Stimulated activated CD4-positive, alpha-beta T cell treated with anti-CD3 and anti-CD28 coated beads, Interleukin-4, amount 100 ng/mL, for 24 hours (primary cell): ENCODE measurements at places on chromosomes 11 and 22.
A peak's percentile ranks its signal among the peaks of the same experiment; 100 is the strongest.

DNA sequence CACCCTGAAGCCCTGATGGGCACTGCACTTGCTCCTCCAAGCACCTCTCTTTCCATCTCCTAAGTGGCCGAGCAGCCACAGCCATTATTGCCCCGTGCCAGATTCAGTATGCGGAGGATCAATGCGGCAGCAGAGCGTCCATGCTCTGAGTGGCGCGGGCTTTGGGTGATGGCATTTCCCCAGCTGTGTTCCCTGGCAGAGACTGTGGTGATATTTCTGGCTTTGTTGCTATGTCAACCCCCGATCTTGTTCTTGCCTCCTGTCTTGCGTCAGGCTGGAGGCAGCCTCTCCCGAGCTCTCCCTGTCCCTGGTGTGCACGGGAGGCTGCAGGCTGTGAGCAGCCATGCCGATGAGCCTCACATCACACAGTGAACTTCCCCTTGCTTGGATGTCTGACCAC lies 1018.6 kb downstream of the TBC1D22A start:
- no peak for DNase-seq

DNA sequence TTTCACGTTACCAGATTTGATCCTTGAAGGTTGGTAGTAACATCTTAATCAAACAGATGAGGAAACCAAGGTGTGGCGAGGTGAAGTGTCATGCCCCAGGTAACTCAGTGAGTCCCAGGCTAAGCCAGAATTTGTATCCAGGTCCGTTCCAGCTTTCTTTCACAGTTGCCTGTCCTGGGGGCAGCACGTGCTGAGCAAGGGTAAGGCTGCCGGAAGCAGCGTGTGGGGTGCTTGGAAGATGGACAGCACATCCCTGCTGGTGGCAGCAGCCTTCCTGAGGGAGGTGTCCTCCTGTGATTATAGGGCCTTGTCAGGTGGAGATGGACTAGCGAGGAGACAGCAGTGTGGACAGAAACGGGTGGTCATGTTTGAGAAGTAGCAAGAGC lies 50.9 kb downstream of the TRIOBP start:
- no peak for DNase-seq

DNA sequence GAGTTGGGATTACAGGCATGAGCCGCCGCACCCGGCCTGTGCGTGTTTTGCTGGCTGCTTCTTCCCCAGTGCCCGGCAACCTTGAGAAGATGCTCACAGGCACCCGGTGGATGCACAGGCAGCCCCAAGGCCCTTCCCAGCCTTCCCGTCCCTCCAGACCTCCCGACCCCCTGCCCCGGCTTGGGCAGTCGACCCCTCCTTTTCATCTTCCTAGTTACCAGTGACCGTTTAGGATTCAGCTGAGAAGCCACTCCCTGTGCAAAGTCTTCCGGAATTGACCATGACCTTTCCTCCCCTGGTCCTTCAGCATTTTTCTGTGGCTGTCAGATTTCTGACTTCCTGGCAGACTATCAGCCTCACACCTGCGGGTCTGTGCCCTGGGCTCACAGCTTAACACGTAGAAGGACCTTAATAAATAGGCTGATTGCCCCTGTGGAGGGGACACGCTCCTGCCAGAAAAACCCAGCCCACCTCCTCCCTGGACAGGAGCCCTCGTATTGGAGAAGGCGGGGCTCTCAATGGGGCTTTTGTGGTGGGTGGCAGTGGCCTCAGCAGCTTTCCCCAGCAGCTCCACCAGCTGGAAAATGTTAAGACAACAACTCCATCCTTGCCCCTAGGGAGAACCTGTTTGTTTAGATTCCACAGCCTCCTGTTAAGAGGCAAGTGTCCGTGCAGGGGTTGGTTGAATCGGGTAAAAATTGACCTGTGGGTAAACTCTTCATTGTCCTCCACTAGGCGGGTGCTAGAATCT lies 10.4 kb upstream of the ANO1 start:
- no peak for DNase-seq

DNA sequence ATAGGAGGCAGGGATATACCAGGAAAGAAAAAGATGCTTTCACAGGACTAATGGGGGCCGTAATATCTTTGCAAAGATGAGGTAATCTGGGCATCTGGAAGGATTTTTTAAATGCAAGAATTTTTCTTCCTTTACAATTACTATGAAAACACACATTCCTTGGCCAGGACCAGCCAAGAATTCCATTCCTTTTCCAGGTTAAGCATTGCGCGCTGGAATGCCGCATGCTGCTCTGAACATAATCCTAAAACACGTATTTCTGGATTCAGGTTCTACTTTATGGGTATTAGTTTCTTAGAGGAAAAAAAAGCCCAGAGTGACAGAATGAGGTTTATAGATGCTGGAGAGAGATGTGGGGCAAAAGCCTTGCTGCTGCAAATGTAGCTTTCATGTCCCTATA lies 99.4 kb upstream of the SORL1-AS1 start:
- no peak for DNase-seq

DNA sequence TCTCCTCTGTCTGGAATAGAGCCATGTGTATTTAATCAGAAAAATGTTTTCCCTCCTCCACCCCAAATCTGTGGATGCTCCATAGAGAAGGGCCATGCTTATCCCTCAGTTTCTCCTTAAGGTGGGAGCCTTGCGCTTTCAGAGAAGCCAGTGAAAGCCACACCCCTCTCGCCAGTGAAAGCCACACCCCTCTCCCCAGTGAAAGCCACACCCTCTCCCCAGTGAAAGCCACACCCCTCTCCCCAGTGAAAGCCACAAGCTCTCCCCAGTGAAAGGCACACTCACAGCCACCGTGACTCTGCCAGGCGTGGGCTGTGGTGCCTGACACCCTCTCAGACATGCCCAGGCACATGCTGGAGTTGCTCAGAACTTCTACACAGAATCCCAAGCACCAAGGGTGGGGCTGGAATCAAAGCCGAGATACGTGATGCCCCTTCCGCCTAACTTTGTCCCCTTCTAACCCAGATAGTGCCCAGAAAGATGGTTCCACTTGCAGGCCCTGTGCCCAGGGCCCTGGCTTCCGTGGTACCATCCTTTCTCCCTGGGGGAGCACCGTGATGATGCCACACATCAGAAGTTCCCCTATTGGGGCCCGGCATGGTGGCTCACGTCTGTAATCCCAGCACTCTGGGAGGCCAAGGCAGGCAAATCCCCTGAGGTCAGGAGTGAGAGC lies 16.5 kb upstream of the PRR5 start:
- peak; percentile 89 for DNase-seq

- DNase-seq, result no peak
Measured at GRCh38 chr22:24094966-24095365, 83.9 kb downstream of the CABIN1 start.

DNA sequence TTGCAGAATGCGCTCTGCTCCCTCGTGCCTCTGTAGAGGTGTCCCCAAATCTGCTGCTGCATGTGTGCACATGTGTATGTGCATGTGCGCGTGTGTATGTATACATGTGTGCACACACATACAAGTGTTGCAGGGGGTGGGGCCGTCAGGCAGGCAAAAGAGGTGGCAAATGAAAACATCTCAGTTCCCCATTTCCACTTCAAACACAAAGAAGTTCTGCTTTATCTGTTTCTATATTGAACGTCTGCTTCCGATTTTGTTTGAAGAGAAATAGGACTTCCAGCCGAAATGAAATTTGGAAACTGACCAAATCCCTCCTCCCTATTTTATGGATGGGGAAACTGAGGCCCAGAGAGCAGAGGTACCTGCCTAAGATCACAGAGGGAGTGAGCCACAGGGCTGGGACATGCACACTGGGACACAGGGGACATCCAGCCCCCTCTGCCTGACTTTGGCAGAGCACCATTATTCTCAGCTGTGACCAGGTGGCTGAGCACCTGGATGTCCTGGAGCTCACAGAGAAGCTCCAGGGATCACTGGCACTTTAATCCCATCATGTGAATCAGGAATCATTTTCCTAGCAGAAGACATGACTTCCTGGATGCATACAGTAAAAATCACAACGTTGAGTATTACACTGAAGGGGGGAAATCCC lies 41.2 kb upstream of the ALX4 start:
- no peak for DNase-seq

GRCh38 chr11:64229744-64230170 lies 591 bp upstream of the DNAJC4 start:
- no peak for DNase-seq

GRCh38 chr22:45975164-45976161 lies 1.5 kb downstream of the WNT7B start:
- DNase-seq, result no peak

DNA sequence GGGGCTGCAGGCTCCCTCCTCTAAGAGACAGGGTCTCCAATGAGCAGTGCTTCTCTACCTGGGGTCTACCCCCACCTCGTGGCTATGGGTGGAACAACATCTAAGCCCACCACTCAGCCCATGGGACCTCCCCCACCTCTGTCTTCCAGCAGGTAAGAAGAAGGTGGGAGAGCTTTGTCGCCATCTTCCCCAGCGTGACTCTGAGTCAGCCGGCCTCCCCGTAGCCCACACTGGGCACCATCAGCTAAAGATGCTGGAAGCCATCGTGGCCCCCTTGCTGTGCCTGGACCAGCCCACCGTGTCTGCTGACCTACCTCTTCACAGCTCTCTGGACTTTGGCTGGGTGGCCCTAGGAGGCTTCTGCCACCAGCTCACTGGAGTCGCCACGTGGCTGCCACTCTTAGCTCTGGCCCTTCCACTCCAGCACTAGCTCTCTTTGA lies 944 bp downstream of the C11orf86 start:
- peak; percentile 31 for DNase-seq

- DNase-seq, result no peak
Measured at GRCh38 chr22:36937319-36938027, 24.0 kb downstream of the CSF2RB start.

GRCh38 chr11:67178421-67178820 lies 59.4 kb downstream of the KDM2A start:
- DNase-seq, result no peak

DNA sequence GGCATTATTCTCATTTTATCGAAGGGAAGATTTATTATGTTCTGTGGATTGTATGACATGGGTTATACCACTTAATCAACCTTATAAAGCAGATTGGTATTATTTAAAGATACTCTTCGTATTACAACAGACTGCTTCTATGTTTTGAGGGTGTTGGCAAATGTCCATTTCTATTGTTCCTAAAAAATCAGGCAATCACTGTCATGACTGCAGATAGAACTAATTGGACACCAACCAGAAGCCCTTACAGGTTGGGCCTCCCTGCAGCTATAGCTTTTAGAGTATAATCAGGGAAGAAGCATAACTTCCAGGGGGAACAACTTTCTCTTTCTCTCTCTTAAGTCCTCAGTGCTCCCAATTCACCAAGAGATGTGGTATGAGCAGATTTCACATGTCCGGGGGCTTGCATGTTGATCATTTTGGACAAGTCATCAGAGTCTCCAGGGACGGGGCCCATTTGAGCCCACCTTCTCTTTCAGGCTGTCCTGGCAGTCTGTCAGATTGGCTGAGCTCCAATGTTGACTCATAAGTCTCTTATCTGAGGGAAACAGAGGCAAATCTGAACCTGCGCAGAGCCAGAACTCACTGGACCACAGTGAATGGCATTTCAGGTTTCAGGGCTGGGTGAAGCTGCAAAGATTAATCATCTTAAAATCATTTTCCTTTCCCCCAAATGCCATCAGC lies 264.0 kb upstream of the CCDC90B start:
- no peak for DNase-seq

- DNase-seq, result no peak
Measured at GRCh38 chr11:17476317-17477083, at the start of gene ABCC8. Gene ABCC8 (minus strand): TSS chr11:17476845. CDS start chr11:17476776, 69 bp downstream.

DNA sequence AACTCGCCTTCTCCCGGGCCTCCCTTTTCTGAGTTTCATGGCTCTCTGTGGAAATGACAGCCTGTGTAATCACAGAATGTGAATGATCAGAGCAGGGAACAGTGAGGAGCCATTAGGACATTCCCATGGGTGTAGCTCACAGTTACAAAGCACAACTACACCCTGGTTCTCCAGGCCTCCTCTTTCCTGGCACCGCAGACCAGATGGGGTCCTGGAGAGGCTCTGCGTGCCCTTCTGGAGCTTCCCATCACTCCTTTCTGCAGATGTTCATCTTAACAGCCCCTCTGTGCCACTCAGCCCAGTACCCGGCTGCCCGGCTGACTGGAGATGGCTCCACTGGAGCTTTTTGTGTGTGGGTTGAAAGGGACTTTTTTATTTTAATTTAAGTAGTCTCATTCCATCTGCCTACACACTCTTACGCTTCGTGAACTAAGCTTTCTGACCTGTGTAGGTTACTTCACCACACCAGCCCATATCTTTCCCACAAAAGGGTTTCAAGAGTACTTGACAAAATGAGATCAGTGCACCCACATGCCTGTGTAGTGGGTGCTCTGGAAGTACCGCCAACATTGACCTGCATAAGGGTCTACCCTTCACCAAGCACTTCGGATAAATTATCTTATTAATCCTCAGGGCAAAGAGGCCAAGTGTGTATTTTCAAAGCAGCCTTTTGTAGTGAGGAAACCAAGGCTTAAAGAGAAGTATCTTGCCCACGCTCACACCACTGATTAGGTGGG lies 29.8 kb downstream of the SREBF2 start:
- peak; percentile 76 for DNase-seq

DNA sequence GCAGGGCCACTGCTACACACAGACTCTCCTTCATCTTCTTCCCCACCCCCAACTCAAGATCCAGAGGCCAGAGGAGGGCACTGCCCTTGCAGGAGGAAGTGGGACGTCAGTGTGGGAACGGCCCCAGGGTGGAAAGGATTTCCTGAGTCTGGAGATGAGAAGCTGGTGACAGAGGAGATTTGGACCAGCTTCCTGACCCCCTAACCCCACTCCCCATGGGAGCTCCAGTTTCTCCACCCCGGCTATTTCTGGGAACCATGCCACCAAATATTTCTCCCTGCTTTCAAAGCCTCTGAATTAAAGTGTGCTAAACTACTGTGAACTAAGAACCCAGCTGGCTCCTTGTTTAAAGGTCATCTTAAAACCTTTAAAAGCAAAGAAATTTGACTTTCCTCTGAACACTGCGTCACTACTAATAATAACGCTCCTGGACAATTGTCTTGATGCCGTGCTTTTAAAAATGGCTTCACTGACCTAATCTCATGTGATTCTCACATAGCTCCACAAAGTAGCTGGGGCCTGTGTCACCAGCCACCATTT lies 46.6 kb downstream of the CWC15 start:
- no peak for DNase-seq

- no peak for DNase-seq
Measured at GRCh38 chr11:109236696-109237095, 185.3 kb upstream of the C11orf87 start.
